ENCODE measurements at places on chromosomes 7 and 10.

DNA sequence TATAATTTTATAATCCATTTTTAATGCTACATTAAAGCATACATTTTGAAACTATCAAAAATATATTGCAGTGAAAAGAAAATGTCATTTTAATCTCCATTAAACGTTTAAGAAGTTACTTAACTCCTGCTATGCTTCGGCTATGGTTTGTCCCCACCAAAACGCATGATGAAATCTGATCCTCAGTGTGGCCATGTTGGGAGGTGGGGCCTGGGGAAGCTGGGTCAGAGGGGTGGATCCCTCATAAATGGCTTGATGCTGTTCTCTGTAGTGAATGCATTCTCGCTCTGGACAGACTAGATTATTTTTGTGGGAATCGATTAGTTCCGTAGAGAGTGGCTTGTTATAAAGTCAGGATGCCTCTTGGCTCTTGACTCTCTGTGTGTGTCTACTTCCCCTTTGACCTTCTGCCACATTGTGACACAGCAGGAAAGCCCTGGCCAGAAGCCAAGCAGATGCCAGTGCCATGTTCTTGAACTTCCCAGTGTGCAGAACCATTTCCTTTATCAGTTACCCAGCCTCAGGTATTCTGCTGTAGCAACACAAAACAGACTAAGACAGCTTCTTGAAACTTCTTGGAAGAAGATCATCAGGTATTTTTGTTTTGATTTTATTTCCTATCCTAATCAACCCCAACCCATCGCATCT lies 77.8 kb downstream of the TCERG1L start:
- DNase-seq: no peak

GRCh38 chr10:5547681-5547930 lies 22.8 kb downstream of the CALML3 start:
- no peak for DNase-seq

GRCh38 chr10:129833994-129834739 lies 129.9 kb downstream of the EBF3 start:
- no peak for DNase-seq

DNA sequence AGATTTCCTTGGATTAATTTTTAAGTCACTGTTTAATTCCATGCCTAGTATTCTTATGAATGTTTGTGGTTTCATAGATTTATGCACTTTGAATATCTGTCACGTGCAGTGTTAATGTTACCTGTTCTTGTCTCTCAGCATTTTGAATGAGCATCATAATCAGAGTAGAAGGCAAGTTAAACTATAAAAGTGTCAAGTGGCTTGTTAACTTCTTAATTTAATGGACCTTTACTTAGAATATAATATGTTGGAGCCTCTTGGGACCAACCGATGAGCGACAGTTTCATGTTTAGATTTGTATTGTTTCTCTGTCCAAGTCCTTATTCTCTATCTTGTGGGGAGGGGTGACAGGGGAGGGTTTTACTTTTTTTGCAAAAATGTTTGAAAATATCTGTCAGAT lies 50.6 kb upstream of the MTURN start:
- no peak for DNase-seq

DNA sequence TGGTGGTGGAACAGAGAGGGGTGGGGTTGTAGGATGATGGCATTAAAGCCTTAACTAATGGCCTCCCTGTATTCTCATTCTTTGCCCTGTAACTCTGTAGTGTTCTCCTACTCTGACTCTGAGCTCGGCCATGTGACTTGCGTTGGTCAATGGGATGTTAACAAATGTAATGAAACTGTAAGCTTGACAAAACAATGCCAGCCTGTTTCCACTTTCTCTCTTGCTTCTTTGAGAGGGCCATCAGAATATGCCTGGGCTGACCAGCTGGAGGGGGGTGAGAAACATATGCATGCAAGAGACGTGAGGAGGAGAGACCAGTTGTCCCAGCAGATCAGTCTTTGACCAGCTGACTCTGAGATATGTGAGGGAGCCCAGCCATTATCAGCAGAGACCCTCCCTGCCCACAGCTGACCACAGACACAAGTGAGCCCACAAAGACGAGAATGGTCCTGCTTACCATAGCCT lies 100.6 kb downstream of the ICA1 start:
- no peak for DNase-seq

DNA sequence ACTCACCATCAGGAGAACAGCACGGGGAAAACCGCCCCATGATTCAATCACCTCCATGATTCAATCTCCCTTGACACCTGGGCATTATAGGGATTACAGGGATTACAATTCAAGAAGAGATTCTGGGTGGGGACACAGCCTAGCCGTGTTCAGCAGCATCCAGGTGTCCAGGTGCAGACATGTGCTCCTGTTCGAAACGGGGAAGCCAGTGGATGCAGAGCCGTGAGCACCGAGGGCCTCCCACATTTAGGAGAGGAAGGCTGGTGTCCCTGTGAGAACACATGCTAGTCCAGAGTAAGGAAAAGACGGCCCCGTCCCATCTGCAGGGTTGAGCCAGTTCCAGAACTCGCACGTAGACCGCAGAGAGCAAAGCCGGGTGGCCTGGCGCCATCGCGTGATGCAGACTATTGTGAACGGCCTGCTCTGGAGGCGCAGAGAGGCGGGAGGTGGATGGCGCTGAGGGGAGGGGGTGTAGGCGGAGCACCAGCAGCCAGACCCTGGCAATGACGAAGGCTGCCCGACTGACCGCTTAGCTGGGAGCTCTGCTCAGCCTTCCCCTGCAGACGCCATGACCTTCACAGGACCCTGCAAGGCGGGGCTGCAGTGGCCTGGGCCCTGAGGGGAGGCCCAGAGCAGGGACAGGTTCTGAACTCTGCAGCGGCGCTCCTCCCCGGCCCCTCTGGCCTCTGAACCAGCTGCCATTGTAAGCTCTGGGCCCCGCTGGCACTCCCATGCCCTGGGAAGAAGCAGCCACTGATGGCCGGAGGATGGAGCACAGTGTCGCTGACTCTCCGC lies 141.6 kb upstream of the TCERG1L start:
- DNase-seq: no peak

DNA sequence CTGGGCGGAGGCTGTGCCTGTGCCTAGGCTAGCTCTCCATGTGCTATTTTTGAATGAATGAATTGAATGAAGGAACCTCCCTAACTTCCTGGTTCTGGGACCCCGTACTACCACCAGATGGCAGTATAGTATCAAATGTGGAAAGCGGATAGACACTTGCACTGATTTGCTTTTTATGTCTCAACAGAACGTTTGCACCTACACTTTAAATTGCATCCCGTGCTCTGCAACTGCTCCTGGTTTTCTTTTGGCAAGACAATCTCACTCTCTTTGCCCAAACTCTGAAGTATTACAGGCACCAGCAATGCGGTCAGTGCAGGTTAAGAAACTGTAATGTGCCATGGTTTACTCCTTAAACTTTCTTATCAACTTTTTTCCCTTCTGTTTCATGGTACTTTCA lies 6.5 kb downstream of the FZD8 start:
- peak; percentile 74 for DNase-seq

- DNase-seq: no peak
Observed at GRCh38 chr7:33870120-33870519, 35.2 kb upstream of the BMPER start.

DNA sequence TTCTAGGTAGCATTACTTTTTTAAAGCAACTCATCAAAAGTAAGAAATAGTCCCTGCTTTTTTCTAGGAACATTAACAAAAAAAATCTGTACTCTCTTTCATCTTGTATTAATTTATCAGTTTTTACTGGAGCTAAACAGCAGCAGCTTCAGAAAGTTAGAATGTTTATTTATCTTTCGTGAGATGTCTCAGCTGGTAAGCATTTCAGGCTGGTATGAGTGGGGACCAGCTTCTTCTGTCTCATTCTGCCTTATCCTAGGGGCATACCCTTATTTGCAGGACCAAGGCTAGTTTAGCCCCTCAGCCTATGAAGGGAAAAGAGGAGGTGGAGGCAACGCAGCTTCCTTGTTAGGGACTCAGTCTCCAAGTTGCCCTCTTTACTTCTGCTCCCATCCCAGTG lies 35.1 kb downstream of the LANCL2 start:
- DNase-seq: no peak

DNA sequence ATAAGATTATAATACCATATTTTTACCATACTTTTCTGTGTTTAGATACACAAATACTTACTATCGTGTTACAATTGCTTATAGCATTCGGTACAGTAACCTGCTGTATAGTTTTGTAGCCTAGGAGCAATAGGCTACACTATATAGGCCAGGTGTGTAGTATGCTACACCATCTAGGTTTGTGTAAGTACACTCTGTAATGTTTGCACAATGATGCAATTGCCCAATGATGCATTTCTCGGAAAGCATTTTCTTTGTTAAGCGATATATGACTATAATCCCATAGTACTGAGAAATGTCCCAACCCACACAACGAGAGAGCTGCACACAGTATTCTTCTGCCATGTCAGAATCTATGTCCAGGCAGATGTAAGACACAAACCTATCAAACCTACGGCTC lies 160.0 kb downstream of the NEBL start:
- DNase-seq: no peak

DNA sequence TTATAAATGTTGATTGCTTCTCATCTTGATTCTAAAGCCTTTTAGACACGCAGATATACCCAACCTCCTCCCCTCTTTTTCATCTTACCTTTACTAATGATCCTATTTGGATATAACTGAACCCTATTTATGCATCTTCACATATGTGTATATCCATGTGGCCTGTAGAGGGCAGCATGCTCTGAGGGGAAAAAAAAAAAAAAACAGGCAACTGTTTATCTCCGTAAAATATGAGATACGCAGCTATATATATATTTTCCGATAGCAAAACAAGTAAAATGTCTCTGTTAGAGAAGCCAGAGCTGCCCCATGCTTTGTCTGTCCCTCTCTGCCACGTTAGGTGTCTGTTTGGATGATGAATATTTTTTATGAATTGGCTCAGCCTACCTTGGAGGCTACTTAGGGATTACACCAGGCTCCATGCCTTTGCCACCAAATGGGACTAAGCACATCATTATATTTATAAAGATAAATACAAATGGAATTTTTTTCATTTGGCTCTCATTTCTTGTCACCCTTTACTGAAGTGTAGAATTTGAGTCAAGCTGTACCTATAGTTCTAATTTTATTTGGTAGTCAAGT lies 174.8 kb upstream of the FZD1 start:
- DNase-seq: peak; percentile 13

GRCh38 chr7:150982351-150982750 lies 4.2 kb upstream of the KCNH2 start:
- no peak for DNase-seq

GRCh38 chr7:68697796-68698280 lies 900.4 kb upstream of the AUTS2 start:
- DNase-seq: no peak

DNA sequence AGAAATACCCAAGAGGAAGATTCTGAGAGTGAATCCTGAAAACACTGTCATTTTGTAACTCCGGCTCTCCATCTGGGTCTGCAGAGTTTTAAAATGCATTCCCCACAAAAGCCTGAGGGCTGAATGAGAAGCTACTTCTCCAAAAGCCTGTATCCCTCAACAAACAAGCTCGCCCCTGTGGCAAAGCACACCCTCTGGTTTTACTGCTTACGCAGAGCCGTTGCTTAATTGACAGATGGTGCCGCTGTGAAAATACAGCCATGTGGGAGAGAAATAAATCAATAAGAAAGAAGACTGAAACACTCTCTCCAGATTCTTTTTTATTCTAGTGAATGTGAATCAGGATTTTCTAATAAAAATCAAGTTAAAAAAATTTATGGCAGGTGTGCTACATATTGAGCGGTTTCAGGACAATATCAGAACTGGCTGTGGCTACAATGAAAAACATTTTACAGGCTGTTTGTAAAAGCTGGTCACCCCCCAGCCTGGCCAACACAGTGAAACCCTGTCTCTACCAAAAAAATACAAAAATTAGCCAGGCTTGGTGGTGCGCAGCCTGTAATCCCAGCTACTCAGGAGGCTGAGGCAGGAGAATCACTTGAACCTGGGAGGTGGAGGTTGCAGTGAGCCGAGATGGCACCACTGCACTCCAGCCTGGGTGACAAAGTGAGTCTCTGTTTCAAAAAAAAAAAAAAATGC lies 32.5 kb downstream of the C7orf33 start:
- no peak for DNase-seq

GRCh38 chr10:36634916-36635315 lies 490.5 kb upstream of the ANKRD30A start:
- DNase-seq: no peak

GRCh38 chr10:85645053-85645452 lies 721.5 kb downstream of the GRID1 start:
- DNase-seq: no peak

- DNase-seq: no peak
Observed at GRCh38 chr7:146728611-146729010, 612.0 kb downstream of the CNTNAP2 start.

- DNase-seq: no peak
Observed at GRCh38 chr10:98106531-98106930, 27.9 kb upstream of the R3HCC1L start.

DNA sequence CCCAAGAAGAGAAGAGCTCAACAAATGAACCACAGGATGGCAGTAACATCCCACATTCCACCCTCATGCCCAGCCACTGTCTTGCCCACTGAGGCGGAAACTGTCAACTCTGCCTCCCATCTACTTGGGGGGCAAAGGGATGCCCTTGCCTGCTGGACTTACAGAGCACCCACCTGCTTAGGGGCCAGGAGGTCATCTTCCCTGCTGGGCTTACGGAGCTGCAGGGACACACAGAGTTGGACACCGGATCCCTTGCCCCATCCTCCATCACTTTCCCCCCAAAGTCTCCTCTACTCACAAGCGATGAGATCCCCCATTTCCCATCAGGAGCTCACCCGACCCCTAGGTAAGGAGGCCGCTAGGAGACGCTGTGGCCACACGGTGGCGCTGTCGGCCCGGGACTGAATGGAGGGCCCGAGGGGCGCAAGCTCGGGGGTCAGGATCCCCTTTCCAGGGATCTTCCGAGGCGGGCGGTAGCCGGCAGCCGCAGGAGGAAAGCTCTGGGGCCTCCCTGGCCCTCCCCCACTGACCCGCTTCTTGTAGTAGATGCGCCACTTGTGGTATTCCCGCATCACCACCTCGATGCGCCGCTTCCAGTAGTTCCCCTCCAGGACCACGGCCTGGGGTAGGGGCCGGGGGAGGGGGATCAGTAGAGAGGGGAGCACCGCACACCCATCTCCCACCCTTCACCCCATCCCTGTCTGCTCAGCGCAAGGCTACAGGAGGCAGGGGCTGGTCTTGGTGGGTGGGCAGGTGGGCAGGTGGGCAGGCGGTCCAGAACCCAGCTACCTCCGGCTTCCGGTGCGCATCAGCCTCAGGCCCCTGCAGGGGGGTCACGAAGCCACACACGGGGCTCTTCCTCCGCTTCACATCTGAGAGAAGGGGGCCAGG lies 17.3 kb downstream of the MLXIPL start:
- DNase-seq: peak; percentile 21

GRCh38 chr10:69241575-69241974 lies 21.4 kb downstream of the HKDC1 start:
- no peak for DNase-seq

DNA sequence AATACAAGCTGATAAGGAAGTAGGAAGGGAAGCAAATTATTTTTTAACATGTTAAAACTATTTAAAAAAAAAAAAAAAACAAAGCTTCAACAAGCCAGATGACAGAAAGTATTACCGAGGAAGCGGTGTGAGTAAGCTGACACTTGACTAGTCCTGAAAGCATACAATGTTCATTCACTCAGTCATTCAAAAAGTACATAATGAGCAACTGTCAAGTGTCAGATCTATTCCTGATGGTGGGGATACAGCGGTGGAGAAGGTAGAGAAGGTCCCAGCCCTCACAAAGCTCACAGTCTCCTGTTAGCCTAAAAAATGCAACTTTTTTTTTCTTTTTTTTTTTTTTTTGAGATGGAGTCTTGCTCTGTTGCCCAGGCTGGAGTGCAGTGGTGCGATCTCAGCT lies 40.0 kb downstream of the RAPGEF5 start:
- no peak for DNase-seq

Measured in MM.1S (cell line).